ENCODE measurements at places on chromosomes 11 and 22.
A peak's percentile ranks its signal among the peaks of the same experiment; 100 is the strongest.

DNA sequence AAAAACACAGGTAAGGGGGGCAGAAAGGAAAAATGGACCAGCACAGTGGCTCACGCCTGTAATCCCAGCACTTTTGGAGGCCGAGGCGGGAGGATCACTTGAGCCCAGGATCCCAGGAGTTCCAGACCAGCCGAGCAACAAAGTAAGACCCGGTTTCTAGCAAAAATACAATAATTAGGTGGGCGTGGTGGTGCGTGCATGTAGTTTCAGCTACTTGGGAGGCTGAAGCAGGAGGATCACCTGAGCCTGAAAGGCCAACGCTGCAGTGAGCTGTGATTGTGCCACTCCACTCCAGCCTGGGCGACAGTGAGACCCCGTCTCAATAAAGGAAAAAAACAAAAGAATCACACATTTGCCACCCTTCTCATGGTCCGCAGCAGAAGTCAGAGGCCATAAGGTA lies 519.4 kb downstream of the BRD1 start:
- no peak for DNase-seq

- no peak for DNase-seq
Measured at GRCh38 chr22:22214819-22215329, 29.7 kb upstream of the VPREB1 start.

GRCh38 chr11:114059278-114059983 lies at the start of gene ZBTB16:
TSS of gene ZBTB16 (plus strand) at chr11:114059711. CDS start at chr11:114063301, 3,590 bp downstream.
- DNase-seq, result no peak

DNA sequence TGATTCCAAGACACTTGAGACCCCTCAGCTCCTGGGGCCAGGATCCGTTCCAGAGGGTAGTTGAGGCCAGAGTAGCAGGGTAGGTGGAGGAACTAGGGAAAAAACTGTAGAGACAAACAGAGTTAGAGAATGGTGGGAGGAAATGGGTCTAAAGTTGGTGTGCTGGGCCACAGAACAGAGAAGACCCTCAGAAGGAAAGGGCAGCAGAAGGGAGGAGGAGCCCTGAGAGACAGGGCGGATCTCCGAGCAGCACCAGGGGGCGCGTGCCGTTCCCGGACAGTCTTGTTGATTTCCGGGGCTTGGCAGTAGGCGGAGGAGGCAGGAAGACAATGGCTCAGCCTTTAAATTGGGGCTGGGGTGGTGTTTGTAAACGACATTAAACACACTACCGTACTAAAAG lies 2.4 kb upstream of the CECR2 start:
- no peak for DNase-seq

- no peak for DNase-seq
Measured at GRCh38 chr11:94769880-94770279, 1.7 kb downstream of the AMOTL1 start.

DNA sequence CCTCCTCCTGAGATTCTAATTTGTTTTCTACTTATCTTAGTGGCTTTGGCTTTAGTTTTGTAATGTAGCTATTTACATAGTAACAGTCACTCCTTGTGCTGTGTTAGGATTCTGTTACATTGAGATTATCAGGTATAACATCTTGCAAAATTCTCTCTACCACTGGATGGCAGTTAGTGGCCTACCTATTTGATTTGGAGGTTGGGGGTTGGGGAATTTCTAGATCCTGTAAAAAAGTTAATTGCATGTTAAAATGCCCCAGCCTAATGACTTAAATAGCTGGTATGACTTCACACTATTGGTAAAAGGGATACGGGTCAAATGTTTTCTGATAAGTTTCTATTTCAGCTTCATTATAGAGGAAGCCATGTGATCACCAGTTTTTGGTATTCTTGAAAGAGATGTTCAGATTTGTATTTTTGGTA lies 2.8 kb downstream of the GRK3 start:
- DNase-seq, result no peak

- DNase-seq, result no peak
Measured at GRCh38 chr11:18600915-18601569, 1.5 kb downstream of the MISFA start.

GRCh38 chr11:33035011-33035410 lies 4.4 kb upstream of the TCP11L1 start:
- DNase-seq, result no peak

GRCh38 chr11:70547821-70548670 lies 149.7 kb downstream of the CTTN start:
- DNase-seq, result no peak

DNA sequence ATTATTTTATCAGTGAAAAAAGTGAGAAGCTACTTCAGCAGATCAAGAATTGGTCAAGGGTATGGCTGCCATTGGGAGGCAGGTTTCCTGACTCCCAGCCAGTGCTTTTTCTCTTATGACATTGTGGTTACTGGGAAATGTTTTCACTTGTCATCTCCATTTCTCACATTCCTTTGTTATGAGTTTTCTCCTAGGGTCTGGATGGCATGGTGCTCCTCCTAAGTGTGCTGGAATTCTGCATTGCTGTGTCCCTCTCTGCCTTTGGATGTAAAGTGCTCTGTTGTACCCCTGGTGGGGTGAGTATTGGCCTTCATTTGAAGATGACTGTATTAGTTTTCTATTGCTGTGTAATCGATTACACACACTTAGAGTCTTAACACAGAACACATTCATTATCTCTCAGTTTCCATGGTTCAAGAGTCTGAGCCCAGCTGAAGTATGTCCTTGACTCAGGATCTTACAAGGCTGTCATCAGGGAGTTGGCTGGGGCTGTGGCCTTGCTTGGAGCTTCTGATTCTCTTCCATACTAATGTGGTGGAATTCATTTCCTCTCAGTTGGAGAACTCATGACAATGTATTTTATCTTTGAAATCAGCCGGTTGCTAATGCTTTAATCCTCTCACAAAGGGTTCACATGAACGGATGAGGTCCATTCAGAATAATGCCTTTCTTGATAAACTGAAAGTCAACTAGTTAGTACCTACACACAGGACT lies 21.0 kb upstream of the MS4A6E start:
- no peak for DNase-seq

GRCh38 chr11:2561696-2562581 lies 117.1 kb downstream of the KCNQ1 start:
- DNase-seq, result no peak

GRCh38 chr11:8019314-8020243 lies 32.4 kb downstream of the EIF3F start:
- DNase-seq, result no peak

- no peak for DNase-seq
Measured at GRCh38 chr11:87428266-87428665, 390.5 kb downstream of the TMEM135 start.

- no peak for DNase-seq
Measured at GRCh38 chr22:35352214-35353111, 28.4 kb upstream of the HMOX1 start.

DNA sequence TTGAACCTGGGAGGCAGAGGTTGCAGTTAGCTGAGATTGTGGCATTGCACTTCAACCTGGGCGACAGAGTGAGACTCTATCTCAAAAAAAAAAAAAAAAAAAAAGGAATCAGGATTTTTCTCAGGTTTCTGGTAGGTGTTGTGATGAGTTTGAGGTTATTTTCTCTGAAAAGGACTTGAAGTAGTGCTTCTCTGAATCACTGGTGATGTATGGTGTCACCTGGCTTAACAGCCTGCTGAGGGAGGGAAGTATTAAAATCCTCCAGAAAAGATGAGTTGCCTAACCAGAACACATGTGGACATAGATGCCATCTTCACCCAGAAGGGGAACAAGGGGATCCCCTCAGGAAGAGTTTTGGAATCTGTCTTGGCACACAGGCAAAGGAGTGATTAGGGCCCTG lies 20.1 kb downstream of the SMARCB1 start:
- DNase-seq, result no peak

GRCh38 chr11:134328433-134328832 lies 3.4 kb upstream of the GLB1L2 start:
- DNase-seq, result no peak

DNA sequence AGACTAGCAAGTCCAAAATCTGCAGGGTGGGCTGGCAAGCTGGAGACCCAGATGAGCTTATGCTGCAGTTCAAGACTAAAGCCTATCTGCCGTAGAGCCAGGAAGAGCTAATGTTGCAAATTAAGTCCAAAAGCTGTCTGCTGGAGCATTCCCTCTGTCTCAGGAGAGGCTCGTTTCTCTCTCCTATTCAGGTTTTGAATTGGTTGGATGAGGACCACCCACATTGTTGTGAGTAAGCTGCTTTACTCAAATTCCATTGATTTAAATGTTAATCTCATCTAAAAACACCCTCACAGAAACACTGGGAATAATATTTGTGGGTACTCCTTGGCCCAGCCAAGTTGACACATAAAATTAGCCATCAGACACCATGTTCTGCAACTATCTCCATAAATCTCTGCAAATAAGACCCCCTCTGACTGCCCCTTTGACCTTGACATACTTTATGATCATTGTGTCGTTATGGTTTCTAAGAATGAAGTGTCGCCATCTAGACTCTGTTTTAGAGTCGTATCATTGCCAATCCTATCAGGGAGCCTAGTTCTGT lies 16.8 kb upstream of the CUL5 start:
- DNase-seq, result peak; percentile 63

Data from iPS DF 19.7 (cell line).